ENCODE measurements at places on chromosomes 7 and 10. TPM values are rescaled to one million over a fixed set of nuclear protein-coding genes. Genes with fewer than 3 reads are reported as not detected.

- peak; percentile 15 for DNase-seq
Measured at GRCh38 chr10:36224431-36224985, 582.4 kb upstream of the FZD8 start.

DNA sequence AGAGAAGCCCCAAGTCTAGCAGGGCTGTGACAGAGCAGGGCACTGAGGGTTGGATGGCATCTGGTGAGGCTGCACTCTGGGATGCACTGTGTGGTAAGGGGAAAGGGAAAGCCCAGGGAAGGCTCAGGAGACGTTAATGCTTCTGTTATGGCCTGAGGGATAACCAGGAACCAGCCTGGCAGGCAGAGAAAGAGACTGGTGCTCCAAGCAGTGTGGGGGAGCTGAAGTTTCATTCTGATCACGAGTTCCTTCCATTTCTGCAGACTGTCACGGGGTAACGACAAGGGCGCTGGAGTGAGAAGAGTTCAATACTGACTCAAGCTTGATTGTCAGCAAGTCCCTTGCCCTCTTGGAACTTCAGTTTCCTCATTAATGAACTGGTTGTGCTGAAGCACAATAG lies 730.9 kb downstream of the GRID1 start:
- DNase-seq: no peak

- DNase-seq: peak; percentile 56
Measured at GRCh38 chr7:22791204-22792158, 31.2 kb downstream of the TOMM7 start.

DNA sequence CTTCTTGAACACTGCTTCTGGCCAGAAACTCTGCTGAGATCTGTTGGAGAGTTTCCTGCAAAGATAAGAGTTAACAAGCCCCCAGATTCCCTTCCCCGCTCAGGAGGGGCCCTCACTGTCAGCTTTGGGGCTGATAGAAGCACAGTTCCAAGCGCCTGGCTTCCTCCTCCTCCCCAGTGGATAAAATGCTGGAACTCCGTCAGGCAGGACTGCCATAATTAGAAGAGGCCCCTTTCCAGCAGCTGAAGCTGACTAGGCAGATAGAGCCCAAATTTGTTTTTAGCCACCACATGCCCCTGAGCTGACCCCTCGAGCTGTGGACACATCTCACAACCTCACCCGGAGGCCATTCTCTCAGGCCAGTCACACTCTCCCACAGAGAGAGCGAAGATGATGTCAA lies 89.4 kb downstream of the TBXAS1 start:
- DNase-seq: no peak

GRCh38 chr7:30323006-30323355 lies 38.6 kb downstream of the ZNRF2 start:
- DNase-seq: no peak

- DNase-seq: no peak
Measured at GRCh38 chr10:11899067-11899876, 76.1 kb downstream of the PROSER2 start.

DNA sequence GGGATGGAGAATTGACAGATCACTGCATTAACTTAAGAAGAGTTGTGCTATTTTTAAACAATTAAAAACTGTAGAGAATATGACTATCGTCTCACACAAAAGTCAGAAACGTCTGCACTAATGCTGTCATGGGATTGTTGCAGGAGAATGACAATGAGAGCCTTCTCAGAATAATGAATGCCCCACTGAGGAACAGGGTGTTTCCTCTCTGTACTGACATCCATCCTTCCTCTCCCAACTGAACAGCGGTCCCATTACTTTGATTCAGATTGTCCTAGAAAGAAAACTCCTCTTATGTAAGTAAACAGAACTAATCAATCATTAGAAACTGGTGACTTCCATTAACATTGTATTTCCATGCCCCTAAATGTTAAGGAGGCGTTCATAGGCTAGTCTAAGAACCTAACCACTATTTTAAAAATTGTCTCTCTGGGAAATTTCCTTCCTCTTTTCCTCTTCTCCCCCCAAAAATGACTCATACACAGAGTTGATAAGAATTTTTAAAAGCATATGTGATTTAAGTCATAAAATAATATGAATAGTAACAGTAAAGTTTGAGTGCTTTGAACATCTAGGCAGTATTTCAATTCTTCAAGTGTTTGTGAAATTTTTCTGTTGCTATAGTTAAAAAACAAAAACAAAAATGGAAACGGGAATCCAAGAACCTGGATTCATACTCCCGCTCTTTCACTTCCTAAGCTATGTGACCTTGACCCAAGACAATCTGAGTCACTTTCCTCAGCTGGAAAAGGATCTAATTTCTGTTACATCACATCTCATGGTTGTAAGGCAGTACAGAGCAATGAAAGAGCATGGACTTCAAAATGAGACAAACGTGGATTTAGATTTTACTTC lies 12.7 kb upstream of the MACC1 start:
- DNase-seq: peak; percentile 98

- DNase-seq: no peak
Measured at GRCh38 chr7:37440738-37441385, 7.8 kb downstream of the ELMO1 start.

GRCh38 chr10:128059266-128059981 lies 66.8 kb downstream of the MKI67 start:
- no peak for DNase-seq

TBC1D12 gene
- total RNA-seq: 18.0 TPM

DNA sequence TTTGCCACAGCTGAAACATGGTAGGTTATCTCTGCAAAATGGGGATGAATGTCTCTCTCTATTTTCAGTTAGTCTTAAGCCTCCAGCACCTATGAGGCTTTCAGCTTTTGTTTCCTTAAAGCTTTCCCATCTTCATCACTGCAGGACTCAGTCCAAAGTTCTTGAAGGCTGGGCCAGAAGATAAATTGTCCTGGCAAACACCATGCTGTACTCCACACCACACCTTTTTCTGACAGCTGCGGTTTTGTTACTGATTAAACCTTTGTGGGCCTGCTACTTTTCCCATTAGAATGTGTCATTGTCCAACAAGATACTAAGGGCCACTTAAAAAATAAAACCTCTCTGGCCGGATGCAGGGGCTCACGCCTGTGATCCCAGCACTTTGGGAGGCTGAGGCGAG lies 87.2 kb upstream of the A1CF start:
- no peak for DNase-seq

- DNase-seq: no peak
Measured at GRCh38 chr7:111006691-111007090, 84.2 kb upstream of the LRRN3 start.

GRCh38 chr10:63976538-63976937 lies 455.3 kb downstream of the REEP3 start:
- peak; percentile 19 for DNase-seq

DNA sequence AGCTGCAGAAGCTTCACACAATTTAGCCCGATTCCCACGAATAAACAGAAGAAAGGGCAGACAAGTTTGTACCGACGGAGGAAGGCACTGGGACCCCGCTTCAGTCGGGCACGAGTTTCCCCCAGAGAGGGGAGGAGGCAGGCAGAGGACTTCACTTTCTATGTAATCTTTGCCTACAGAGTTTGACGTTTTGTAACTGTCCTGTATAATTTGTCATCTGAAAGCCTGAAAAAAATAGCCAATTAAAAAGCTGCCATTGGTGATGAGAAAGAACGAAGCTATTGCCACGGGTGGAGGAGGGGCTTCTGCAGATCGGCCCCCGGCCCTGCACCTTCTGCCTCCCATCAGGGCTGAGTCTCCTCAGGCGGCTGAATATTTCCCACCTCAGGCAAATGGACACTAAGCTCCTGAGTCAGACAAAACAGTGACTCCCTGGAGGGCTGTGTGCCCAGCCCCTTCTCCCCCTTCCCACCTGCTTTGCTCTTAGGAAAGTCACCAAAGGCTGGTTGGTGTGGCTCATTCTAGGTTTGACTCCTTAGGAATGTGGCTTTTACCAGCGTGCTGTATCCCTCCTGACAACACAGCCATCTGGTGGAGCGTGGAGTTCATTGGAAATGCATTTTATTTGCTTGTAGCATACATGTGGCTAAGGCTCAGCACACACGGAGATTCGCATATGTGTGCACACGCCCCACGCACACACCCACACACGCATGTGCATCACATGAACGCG lies 117.4 kb downstream of the VIPR2 start:
- DNase-seq: peak; percentile 18

DNA sequence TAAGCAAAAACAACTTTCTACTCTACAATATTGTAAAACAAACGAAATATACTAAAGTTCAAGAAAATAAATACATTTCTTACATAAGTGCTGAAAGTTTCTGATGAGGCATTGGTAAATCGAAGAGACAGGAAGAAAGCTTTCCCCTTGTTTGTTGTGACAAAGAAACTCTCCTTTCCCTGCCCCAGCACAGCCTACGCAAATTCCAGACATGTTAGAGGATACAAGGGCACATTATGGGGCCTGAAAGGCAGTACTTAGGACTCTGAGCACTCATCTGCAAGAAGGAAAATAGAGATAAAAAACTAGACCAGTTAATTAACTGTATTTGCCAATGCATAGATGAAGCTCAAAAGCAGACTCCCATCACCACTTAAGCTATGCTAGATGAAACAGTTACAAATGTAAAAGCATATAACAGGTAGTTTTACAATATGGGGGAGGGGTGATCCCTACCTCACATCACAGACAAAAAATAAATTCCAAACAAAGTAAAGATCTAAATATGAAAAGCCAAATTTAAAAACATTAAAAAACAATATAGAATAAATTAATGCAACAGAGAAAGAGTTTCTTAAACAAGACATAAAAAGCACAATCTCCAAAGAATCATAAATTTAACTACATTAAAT lies 21.8 kb downstream of the ARHGAP19 start:
- DNase-seq: peak; percentile 19
